HCT116 (cell line): ENCODE measurements at places on chromosomes 16 and 17. TPM values are rescaled to one million over a fixed set of nuclear protein-coding genes. Genes with fewer than 3 reads are reported as not detected.

DNA sequence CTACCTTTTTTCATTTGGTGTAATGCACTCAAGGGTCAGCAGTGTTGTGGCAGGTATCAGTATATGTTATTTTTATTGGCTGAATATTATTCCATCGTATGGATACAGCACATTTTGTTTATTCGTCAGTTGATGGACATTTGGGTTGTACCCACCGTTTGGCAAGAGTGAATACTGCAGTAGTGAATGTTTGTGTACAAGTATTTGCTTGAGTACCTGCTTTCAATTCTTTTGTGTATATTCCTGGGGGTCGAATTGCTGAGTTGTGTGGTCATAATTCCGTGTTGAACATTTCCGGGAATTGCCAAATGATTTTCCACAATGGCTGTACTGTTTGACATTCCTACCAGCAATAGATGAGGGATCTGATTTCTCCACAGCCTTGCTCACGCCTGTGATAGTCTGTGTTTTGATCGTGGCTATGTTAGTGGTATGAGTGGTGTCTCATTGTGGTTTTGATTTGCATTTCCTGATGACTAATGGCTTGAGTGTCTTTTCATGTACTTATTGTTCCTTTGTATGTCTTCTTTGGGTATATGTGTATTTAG lies 108.4 kb downstream of the OR1D5 start:
- peaks cover 60% of the 10 kb centered on the region for H3K4me1 ChIP-seq
- no peaks in the 10 kb centered on the region for H3K36me3 ChIP-seq
- H3K27ac ChIP-seq = peak overlapping the region; percentile 45
- no peaks in the 10 kb centered on the region for H3K27me3 ChIP-seq
- peak; percentile 94 for DNase-seq

DNA sequence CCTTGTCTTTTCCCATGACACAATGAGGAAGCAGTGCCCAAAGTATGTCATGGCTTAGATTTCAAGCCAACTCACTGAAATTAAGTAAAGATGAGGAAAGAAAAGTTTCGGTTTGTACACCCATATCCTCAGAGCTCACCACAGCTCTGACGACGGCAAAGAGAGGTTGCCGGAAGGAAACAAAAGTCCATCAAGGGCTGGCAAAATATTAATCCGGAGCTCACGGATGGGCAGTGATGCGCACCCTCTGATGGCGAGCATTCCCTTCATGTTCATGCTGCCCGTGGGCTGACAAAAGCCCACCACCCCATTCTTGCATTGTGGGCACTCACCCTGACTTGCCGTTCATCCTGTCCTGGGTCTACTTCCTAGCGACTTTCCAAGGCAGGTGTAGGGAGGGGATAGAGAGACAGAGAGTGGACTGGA lies 103.1 kb downstream of the SOX9 start:
- no peaks in the 10 kb centered on the region for H3K4me1 ChIP-seq
- H3K36me3 ChIP-seq = no peaks in the 10 kb centered on the region
- no peak for DNase-seq
- no peak overlapping the region for H3K27ac ChIP-seq
- no peaks in the 10 kb centered on the region for H3K27me3 ChIP-seq
- no peak overlapping the region for H3K4me3 ChIP-seq

Gene MPP3
- 19.5 TPM for total RNA-seq

Gene CD300A
- 0.71 TPM for total RNA-seq

DNA sequence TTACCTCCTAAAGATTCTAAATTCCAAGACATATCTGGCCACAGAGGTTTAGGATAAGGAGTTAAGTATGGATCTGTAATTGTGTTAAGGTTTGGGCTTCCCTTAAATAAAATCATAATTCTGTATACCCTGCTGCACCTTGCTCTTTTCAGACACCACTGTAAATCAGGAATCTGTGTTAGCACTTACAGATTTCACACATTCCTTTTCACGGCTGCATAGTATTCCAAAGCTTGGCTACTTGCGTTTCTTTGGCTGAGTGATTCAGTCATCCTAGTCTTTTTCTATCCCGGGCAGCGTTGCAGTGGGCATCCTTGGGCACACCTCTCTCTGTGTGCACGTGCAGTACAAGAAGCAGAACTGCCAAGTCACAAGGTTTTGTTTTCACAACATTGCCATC lies 105.8 kb downstream of the SOCS1 start:
- no peaks in the 10 kb centered on the region for H3K27me3 ChIP-seq
- DNase-seq = no peak
- no peaks in the 10 kb centered on the region for H3K36me3 ChIP-seq
- H3K4me1 ChIP-seq = no peaks in the 10 kb centered on the region
- H3K4me3 ChIP-seq = no peak overlapping the region
